NCI-H2029 treated with DMSO at 0.1 percent for 48 hours (cell line): ENCODE measurements at places on chromosomes 12 and 14.

DNA sequence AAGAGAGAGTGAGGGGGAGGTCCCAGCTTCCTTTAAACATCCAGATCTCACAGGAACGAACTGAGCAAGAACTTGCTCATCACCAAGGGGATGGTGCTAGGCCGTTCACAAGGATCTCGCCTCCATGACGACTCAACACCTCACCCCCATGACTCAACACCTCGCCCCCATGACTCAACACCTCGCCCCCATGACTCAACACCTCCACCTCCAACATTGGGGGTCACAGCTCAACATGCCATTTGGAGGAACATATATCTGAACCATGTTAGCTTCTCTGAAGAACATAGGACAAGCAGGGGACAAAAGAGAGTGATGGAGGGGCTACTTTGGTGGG is 66.0 kb upstream of the LHX5 start:
- no peak for DNase-seq

GRCh38 chr14:100440758-100441203 is 117.6 kb downstream of the SLC25A47 start:
- no peak for DNase-seq

- DNase-seq = no peak
These were observed 137.5 kb downstream of the TMEM117 start for GRCh38 chr12:43973385-43973784.

DNA sequence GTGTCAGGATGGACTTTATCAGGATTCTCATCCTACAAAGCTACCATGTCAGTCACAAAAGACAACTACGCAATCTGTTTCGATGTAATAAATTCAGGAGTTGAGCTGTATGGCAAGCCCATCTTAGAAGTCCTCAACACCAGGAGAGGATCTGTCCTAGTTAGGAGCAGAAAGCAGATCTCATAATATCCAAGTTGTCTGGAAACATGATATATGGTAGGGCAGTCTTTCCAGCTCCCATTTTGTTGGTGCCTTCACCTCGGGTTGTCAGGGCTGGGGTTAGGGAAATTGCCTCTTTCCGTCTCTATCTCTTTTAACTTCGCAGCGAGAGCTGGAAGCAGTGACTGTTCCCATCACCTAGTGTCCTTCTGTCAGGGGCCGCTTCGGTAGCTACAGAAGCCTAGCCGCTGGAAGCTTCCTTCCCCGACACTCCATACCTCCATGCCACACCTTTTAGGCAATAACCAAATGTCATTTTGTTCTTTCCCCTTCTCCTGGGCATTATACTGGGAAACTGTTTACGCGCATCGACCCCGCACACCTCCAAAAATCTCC is 1.4 kb downstream of the NIN start:
- DNase-seq = no peak

DNA sequence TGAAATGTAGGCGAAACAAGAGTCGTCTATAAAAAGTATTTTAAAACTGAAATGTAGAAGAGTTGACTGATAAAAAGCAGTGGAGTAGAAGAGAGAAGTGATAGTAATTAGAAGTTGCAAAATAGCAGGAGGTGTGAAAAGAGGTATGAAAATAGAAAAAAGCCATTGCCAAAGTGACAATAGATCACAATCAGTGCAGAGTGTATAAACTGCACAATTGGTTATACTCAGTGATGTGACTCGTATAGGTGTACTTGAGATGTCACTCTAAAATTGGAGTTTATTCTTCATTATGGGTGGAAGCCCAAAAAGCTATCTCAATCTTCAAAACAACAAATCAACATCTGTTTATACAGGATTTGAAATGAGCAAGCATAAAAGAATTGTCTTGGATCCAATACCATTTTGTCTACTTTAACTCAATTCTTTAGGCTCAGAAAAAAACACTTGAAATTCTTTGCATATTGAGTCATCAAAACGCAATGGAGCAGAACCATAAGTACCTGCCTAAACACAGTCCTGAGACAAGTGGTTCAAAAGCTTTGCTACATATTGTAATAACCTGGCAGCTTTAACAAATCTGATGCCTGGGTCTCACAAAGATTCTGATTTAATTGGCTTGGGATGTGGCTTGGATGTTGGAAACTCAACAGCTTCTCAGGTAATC is 8.8 kb downstream of the IKBIP start:
- peak; percentile 75 for DNase-seq

- no peak for DNase-seq
These were observed 39.2 kb downstream of the SAMD4A start for GRCh38 chr14:54606178-54606577.

DNA sequence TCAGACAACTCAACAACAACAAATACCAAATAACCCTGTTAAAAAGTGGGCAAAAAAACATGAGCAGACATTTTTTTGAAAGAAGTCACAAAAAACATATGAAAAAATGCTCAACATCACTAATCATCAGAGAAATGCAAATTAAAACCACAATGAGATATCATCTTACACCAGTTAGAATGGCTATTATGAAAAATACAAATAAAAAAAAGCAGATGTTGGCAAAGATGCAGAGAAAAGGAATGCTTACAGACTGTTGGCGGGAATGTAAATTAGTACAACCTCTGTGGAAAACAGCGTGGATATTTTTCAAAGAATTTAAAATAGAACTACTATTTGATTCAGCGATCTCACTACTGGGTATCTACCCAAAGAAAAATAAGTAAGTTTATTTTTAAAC is 114.0 kb downstream of the SLC38A4 start:
- no peak for DNase-seq

DNA sequence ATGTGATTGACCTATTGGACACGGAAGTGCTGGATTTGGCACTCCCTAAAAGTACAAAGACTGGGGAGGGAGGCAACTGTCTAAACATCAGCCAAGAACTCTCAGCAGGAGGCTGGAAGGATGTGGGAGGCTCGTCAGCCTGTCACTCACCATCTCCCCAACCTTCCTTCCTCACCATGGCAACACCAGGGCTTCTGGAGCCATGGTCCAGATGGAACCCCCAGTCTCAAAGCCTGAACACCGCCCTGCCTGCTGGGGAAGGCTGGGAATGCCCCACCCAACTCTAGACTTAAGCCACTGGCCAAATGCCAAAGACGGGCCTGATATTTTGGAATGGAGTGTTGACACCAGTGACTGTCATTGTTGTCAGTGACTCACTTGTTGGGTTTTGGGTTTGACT is 55.3 kb downstream of the GALNT16 start:
- DNase-seq = no peak

GRCh38 chr14:72315714-72316113 is 383.5 kb downstream of the RGS6 start:
- DNase-seq = no peak

- no peak for DNase-seq
These were observed 27.2 kb downstream of the JDP2 start for GRCh38 chr14:75454963-75455546.

DNA sequence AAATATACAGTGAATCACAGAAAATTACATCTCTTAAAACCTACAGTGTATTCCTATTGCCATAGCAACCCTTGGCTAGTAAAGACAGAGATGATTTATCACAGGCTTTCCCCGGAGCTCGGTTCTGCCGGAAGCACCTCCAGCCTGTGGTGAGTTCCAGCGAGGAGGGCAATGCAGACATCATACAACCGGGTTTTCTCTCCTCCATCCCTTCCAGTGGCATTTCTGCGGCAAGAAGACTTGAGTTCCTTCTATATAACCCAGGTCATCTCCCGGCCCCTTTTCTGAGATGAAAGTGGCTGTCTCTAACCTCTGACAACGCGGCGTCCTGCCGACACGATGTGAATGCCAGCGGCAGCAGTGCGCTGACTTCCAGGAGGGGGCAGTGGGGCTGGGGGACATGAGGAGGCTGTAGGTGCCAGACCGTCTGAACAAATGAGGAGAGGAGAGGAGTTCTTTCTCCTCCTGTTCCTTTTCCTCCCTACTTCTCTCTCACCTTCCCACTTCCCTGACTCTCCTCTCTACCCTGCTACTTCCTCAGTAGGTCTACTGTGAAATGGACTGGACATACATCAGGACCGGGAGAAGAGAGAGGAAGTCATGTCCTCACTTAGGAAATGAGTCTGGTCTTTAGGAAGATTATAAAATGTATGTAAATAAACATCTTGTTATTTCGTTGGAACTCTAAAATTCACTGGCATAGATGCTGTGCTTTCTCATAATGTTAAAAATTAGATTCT is 68.6 kb upstream of the MAX start:
- DNase-seq = no peak

DNA sequence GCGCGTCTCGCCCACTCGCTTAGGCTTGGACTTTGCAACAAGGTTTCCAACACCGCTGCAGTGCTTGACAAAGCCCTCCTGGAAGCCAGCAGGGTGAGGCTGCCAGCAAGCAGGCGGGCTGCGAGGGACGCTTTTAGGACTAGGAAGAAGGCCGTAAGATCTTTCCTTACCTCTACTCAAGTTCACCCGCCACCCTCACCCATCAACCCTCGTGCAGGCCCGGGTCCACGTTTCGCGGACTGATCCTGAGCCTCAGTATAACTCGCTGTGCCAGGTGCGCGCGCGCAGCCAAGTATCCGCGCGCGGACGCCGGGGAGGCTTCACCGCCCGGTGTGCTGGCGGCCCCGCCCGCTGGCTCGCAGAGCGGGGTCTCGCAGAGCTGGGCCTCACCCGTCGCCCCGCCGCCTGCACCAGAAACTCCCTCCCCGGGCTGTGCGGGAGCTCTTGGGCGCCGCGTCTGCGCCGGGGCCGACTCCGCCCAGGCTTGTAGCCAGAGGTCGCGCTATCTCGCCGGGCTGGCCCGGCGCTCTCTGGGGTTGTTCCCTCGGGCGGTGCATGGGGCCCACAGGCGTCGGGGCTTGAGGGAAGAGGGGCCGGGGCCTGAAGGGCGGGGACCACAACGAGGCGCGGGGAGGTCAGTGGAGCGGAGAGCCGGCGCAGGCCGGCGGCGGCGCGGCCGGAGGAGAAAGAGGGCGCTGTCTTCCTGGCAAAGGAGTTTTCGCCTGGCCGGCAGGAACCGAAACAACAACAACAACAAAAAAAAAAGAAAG is 7.6 kb upstream of the SIX1 start:
- peak; percentile 92 for DNase-seq
